ENCODE measurements at places on chromosomes 4 and X. TPM values are rescaled to one million over a fixed set of nuclear protein-coding genes. Genes with fewer than 3 reads are reported as not detected.

DNA sequence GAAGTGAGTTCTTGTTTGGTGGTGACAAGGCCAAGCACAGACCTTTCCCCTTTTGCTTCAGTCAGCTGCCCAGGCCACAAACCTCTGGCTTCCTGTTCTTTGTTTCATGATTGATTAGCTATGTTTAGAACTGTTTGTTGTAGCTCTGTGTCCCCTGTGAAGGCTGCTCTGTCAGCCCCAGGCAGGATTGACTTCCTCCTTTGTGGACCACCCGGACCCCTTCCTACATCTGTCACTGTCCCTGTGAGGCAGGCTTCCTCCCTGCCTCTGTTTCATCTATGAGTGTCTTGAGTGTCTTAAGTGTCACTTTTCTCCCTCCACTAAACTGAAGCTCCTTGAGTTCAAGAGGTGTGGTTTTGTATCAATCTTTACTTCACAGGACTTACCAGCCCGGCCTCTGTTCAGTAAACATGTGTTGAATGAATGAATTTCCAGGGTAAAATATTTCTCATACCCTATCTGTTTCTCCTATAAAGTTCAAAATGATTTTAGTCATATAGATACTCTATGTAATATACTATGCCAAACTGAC is 83.5 kb downstream of the ZNF674 start:
- no peak for DNase-seq

DNA sequence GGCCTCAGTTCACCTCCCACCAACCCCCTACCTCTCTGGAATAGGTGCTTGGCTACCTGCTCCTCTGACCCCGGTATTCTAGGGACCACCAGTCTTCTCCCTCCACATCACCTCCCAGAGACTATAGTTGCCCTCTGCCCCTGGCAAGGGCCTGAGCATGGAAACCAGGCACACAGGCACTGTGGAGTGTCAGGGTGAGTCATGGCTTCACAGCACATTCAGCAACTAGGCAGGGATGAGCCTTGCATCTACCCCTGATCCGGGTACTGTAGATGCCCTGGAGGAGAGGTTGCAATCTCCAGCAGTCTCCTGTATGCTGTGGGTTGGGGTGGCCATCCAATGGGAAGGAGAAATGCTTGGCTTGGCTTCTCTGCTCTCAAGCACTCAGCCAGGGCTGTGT is 472.7 kb downstream of the IDS start:
- no peak for DNase-seq

- no peak for DNase-seq
Observed at GRCh38 chr4:16993956-16994840, 95.8 kb upstream of the LDB2 start.

NCAPG gene
- total RNA-seq = 26.7 TPM

DNA sequence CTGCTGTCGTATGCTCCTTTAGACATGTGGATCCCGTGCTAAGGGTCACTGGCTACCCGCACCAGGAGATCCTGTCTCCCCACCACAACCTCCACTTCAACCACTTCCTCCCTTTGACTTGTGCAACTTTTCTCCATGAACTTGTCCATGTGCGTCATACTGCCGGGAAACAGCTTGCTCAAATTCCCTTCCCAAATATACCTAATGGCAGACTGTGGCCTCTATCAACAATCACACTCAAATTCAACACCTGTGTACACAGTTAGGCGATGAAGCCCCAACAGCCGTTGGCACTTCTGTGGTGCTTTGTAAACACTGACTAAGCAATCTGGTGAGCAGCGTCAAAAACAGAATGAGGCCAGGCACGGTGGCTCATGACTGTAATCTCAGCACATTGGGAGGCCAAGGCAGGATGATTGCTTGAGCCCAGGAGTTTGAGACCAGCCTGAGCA is 49.5 kb downstream of the CD99L2 start:
- no peak for DNase-seq

DNA sequence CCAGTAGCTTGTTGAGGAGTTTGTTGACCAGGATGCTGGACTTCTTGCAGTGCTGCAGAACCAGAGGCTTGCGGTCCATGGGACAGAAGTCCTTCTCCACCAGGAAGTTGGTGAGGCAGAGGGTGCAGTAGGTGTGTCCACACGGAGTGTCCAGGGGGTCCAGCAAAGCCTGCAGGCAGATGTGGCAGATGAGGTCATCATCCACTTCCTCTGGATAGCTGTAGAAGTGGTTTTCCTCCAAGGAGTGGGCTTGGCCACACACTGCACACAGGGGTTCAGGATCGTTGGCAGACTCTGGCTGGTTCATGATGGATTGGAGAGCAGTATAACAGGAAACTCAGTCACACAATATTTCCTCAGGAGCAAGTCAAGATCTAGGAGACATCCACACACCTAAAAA is 17.6 kb downstream of the LNX1 start:
- DNase-seq = peak; percentile 48
